CD4-positive, alpha-beta T cell treated with Interleukin-4 for 4 hours (primary cell): ENCODE measurements at places on chromosomes 6 and 20.

DNA sequence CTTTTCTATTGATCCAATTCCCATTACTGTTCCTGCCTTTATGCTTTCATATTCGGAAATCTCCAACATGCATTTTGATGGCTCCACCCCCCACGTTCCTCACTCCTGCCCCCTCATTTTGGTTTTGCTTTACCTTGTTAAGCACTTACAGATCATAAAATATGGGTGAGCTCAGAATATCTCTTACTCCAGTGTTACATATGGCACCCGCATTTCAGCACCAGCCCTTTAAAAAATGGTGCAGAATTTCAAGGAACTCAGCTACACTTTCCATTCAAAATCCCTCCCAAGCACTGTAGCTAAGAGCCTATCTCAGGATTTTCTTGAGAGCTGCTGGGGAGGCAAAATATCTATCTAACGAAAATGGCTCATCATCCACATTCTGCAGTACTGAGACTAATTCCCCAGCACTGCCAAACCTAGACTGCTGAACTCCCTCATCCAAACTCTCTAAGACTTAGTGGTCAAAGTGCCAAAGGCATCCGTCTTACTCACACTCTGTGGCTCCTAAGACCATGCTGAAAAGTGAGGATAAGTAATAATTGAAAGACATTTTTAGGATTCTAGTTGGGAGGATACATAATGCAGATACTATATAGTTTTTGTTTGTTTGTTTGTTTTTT is 7.8 kb downstream of the SGK1 start:
- no peak for DNase-seq

DNA sequence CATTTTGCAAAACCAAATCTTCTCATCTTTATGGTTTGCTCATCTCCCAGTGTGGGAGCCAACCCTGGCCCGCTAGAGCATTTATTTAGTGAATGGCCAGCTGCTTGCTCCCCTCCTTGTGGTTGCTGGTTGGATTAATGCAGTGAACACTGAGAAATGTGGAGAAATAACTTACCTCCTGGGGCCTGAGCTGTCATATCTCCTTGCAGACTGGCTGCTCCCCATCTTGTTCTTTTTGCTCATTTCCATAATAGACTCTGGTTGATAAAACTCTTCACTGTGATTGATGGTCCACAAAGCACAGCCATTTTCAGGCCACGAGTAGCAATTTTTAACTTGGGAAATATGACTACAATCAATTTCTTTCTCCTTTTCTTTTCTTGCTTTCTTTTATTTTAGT is 1078.5 kb upstream of the FLRT3 start:
- DNase-seq = no peak

DNA sequence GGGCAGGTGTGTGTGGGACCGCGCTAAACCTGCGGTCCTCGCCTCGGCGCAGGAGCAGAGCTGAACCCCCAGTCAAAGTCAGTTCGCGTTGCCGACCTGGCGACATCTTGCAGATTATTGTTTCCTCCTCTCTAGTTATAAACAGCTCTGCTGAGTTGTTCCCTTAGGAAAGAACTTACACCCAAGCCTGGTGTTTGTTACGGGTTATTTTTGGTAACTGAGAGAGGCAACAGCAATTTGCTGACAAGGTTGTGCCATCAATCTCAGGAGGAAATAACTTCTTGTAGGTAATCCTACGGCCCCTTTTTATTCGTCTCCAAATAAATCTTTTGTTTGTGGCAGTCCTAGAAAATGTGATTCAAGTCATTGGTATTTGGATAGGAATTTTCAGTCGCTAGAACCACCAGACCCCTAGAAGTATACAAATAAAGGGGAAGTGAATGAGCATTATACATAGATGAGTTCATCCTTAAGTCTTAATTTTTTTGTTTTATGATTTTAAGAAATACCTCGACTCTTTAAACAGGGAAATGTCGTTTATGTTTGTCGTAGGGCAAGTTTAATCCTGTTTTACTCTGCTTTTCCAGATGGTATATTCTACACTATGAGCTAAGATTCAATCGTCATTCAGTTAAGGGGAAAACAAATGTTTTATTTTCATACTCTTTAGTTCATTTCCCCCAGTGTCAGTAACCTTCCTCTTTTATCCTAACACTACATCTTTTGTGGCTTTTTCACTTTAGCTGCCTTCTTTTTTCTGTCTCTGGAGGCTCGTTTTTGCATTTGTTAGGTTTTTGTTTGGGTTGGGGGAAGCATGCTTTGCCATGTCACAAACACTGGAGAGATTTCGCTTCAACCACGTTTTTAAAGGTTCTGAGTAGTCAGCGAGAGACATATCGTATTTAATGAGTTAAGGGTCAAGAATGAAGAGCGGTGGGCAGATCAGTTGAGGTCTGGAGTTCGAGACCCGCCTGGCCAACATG is 1.2 kb downstream of the PM20D2 start:
- DNase-seq = peak; percentile 11

DNA sequence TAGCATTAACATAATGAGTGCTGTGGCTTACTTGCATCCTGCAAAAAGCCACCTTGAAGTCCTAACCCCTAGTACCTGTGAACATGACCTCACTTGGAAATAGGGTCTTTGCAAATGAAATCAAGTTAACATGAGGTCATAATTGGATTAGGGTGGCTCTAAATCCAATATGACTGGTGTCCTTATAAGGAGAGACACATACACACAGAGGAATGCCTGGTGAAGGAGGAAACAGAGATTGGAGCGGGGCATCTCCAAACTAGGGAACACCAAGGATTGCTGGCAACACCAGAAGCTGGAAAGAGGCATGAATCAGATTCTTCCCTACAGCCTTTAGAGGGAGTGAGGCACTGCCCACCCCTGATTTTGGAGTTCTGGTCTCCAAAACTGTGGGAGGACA is 17.6 kb upstream of the RPS6KA2 start:
- DNase-seq = no peak

GRCh38 chr6:57190140-57190539 is 18.0 kb downstream of the BAG2 start:
- no peak for DNase-seq

GRCh38 chr6:3309391-3310050 is 50.8 kb downstream of the PSMG4 start:
- DNase-seq = no peak

GRCh38 chr20:1811621-1812498 is 83.3 kb upstream of the SIRPA start:
- DNase-seq = no peak

DNA sequence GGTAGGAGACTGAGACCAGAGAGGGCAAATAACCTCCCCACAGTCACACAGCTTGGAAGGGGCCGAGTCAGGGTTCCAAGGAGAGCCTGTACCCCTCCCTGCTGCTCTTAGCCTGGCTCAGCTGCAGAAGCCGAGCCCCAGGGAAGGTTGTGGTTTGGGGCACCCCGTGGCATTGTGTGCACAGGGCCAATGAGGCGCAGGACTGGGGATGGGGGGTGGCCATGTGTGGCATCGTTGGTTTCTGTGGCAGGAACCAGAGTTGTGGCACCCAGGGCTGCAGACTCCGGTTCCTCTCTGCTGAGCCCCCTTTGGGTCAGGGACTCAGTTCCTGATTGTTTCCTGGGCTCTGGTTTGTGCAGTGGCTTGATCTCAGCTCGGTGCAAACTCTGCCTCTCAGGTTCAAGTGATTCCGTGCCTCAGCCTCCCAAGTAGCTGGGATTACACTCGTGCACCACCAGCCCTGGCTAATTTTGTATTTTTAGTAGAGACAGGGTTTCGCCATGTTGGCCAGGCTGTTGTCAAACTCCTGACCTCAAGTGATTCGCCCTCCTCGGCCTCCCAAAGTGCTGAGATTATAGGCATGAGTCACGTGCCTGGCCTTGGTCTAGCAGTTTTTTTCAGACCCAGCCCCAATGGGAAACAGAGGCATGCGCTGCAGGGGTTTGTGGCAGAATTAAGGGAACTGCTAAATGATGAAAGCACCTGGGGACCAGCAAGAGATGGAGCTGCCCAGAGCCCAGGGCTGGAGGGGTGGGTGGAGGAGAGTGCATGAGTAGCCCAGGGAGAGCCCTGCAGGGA is 221.0 kb upstream of the SULF2 start:
- DNase-seq = no peak

- DNase-seq = no peak
Observed at GRCh38 chr20:12733811-12734210, 275.0 kb upstream of the SPTLC3 start.

DNA sequence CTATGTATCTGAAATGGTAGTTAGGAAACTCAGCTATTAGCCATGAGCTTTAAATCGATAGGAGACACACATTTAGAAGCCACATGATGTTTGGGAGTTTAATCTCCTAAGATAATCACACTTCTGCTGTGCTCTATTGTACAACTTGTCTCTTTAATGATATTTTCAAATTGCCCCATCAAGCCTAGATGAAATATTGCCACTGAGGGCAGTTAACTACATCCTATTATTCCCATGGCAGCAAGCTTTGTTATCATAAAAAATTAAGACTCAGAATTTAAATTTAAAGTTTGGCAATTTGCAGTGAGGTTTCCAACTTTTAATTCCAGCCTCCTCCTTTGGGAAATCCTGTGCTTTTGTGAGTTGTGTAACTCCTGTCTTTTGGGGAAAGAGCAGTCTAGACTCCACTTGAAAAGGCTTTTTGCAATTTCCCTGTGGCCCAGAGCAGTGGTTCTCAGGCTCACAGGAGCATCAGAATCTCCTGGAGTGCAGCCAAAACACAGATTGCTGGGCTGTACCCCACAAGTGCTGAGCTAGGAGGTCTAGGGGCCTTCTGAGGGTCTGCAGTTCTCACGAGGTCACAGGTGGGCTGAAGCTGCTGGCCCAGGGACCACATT is 792.4 kb downstream of the QKI start:
- no peak for DNase-seq

DNA sequence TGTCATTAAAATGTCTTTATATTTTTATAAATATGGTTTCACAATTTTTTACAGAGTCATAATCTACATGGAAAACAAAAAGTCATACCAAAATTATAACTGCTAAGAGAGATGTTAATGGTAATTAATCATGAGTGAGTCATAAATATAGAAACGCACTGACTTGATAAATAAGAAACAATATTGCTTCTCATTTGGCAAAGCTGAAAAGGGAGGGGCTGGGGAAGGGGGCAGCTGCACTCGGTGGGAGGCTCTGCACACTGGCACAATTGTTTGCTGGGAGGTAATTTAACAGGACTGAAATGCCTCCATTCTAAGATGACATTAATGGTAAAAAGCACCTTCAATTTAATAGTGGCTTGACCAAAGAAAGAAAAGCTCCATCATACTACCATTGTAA is 133.3 kb upstream of the AGPAT4 start:
- DNase-seq = no peak

GRCh38 chr20:48759631-48760245 is 68.1 kb downstream of the PREX1 start:
- DNase-seq = no peak

GRCh38 chr6:46221222-46221793 is 50.5 kb upstream of the ENPP5 start:
- DNase-seq = peak; percentile 22

DNA sequence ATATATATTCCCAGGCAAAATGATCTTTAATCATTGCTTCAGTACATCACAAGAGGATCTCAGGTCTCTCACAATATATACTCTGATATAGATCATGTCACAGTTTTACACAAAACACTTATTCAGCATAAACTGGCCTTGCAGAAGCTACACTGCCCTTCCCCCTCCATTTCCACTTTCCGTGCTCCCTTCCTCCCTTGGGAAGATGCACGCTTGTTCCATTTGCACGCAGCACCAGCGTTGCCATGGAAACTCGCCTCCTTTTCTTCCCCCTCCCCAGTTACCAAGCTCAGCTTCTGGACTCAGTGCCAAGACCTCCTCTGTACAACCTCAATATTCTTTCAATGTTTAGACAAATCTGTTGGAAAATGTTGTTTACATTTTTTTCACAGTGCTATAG is 154.6 kb downstream of the RFPL4B start:
- no peak for DNase-seq

GRCh38 chr6:85460154-85460920 is 10.5 kb downstream of the NT5E start:
- DNase-seq = no peak

GRCh38 chr6:20454204-20454824 is 52.6 kb downstream of the E2F3 start:
- DNase-seq = peak; percentile 34

DNA sequence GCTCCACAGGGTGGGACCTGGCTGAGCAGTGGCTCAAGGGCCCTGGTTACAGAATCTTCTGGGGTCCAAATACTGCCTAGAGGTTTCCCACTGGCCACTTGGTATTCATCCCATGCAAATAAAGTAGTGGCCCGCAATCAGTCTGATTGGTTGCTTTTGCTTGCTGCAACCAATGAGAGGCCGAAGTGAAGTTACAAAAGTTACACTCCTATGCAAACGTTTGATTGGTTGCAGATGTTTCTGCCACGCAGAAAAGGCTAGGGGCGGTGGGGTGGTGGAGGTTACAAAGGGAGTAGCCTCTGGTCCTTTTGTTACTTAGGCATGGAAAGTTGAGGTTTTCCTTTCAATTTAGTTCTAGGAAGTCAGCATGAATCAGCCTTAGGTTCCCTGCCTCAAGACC is 3.6 kb upstream of the NHLRC1 start:
- no peak for DNase-seq

DNA sequence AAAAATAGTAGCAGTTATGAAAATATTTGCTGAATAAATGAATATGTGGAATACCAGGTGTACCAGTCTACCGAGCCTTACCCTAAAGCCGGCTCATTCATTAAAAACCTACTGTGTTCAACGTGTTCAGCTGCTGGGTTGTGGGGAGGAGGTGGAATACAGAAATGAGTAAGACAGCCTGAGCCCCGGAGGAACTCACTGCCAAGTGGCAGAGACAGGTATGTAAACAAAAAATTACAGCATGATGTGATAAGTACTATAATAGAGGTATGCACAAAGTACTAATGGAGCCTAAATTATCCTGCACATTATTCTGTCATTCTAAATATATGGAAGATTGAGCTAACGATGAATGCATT is 6.8 kb upstream of the ADTRP start:
- DNase-seq = peak; percentile 24

- no peak for DNase-seq
Observed at GRCh38 chr6:116611056-116611455, 5.2 kb upstream of the RSPH4A start.

GRCh38 chr6:168708984-168709383 is 268.0 kb downstream of the SMOC2 start:
- no peak for DNase-seq

DNA sequence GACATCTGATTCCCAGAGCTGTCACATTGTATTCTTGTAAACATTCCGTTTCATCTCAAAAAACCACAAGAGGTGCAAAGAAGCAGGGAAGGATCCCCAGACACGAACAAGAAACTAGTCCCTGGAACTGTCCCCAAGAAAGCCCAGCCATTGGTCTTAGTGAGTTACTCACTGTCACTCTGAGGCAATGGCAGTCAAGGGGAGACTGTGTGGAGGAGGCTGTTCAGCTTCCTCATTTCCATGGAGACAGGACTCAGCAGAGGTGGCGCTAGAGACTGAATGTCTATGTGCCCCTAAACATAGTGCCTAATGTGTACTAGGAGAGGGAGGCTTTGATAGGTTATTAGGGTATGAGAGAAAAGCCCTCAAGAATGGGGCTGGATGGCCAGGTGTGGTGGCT is 11.1 kb downstream of the ULBP1 start:
- no peak for DNase-seq

GRCh38 chr6:29490055-29490454 is 2.3 kb upstream of the MAS1L start:
- DNase-seq = no peak

GRCh38 chr6:36019167-36019566 is 5.3 kb downstream of the SLC26A8 start:
- no peak for DNase-seq

GRCh38 chr6:136668571-136668970 is 118.3 kb upstream of the MAP7 start:
- no peak for DNase-seq

- no peak for DNase-seq
Observed at GRCh38 chr6:17031961-17032360, 69.9 kb upstream of the STMND1 start.
